ENCODE measurements at places on chromosomes 12 and 14. TPM values are rescaled to one million over a fixed set of nuclear protein-coding genes. Genes with fewer than 3 reads are reported as not detected.

The PLA2G1B gene
- not detected for total RNA-seq

The EML1 gene
- total RNA-seq, result 117 TPM

The POTEG gene
- not detected for total RNA-seq

The ZNF891 gene
- 0.94 TPM for total RNA-seq

The TCL1A gene
- not detected for total RNA-seq

The CLEC4D gene
- not detected for total RNA-seq

The EMP1 gene
- 201 TPM for total RNA-seq

The TOMM20L gene
- total RNA-seq, result not detected

The PPP1CC gene
- total RNA-seq, result 45.6 TPM

The APAF1 gene
- total RNA-seq, result 11.5 TPM

The TTC8 gene
- total RNA-seq, result 25.4 TPM

The TMEM121 gene
- 13.6 TPM for total RNA-seq

The NFATC4 gene
- total RNA-seq, result 18.4 TPM

The TTC9 gene
- total RNA-seq, result 0.23 TPM

The TAC3 gene
- not detected for total RNA-seq

The LRP1 gene
- total RNA-seq, result 245 TPM

The SALL2 gene
- total RNA-seq, result 2.0 TPM

The EXOC3L4 gene
- not detected for total RNA-seq

The SETD3 gene
- total RNA-seq, result 17.0 TPM

The C12orf54 gene
- not detected for total RNA-seq

The ADAMTS20 gene
- total RNA-seq, result not detected

The CCDC196 gene
- not detected for total RNA-seq

The CCDC184 gene
- 0.35 TPM for total RNA-seq

The MYH7 gene
- total RNA-seq, result not detected

The PKP2 gene
- 0.35 TPM for total RNA-seq

The KRT78 gene
- not detected for total RNA-seq

The TGM1 gene
- total RNA-seq, result 1.6 TPM

The TGFB3 gene
- 3.6 TPM for total RNA-seq

The RARG gene
- total RNA-seq, result 22.6 TPM

The CRADD gene
- total RNA-seq, result 11.5 TPM

The KRT7 gene
- total RNA-seq, result 533 TPM

The BHLHE41 gene
- 3.2 TPM for total RNA-seq

The CEBPE gene
- total RNA-seq, result not detected

The TMPRSS12 gene
- not detected for total RNA-seq

The TAS2R8 gene
- not detected for total RNA-seq

The CLEC6A gene
- not detected for total RNA-seq

The IFNG-AS1 gene
- total RNA-seq, result not detected

The OTUB2 gene
- 1.5 TPM for total RNA-seq

The MFAP5 gene
- 124 TPM for total RNA-seq

The NFE2 gene
- not detected for total RNA-seq

All from smooth muscle cell of the coronary artery (primary cell).